Stimulated activated CD4-positive, alpha-beta T cell treated with anti-CD3 and anti-CD28 coated beads, Interleukin-2, amount 100 ng/mL, for 48 hours (primary cell): ENCODE measurements at places on chromosomes 11 and 22.

GRCh38 chr22:27719036-27719347, 82.6 kb downstream of the MN1 start:
- no peak for DNase-seq

- no peak for DNase-seq
Observed at GRCh38 chr22:20785415-20785814, 11.5 kb downstream of the SERPIND1 start.

DNA sequence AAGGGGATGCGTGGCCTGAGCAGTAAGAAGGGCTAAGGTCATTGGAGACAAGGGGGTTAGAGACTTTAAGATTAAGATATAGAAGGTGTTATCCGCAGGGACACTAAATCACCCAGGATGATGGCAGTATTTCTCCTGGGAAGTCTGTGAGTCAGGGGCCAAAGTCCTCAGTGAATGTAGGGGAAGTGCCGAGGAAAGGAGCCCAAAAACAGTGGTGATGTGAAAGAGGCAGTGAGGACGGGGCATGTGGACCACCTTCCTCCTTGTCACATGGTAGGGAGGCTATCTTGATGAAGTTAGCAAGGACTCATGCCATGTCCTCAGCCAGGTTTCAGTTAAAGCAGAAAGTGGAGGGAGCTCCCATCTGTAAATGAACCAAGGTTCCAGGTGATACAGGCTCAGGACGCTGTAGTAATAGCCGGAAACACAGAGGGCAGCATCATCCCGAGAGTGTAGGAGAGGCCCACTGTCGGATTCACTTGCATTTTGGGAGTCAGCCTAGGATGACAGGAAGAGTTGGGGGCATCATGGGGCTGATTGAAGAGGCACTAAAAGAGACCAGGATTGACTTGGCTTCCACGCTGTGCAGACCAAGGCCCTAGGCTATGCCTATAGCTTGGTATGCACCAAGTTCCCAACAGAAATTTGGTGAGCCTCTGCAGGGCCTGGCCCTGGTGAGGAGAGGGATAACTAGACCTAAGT, 33.5 kb downstream of the WEE1 start:
- no peak for DNase-seq

DNA sequence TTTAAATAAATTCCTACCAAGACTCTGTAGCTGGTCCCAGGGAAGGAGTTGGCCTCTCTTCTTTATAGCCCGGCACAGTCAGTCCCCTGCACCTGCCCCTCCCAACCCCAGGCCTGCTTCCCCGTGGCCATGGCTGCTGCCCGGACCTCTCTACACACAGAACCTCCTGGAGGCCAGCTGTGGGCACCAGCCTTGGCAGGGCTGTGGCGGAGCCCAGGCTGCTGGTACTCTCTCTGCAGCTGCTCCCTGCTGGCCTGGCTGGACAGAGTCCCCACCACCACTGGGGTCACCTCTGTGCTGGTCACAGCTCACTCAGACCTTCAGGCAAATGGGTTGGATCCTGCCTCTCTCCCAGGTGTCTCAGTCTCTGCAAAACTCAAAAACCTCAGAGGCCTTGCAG, 69.3 kb downstream of the LRP5 start:
- no peak for DNase-seq

GRCh38 chr11:8706673-8707432, 24.3 kb downstream of the RPL27A start:
- DNase-seq: no peak

DNA sequence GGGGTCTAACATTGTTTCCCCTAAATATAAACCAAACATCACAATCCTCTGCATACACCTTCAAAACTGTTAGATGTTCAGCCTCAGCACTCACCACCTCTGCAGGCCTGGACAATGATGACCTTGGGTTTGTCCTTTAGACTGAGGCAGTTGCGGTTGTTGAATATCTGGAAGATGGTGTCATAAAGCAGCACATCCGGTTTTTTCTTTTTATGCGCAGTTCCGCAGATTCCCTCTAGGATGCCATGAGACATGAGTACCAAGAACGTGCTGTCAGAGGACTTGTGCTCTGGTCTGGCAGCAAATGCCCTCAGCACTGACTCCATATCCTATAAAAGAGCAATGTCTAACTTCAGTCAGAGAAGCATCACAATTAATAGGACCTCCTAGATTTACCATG, 22.8 kb downstream of the CASP5 start:
- no peak for DNase-seq

GRCh38 chr11:110335358-110335757, 38.9 kb upstream of the RDX start:
- no peak for DNase-seq

DNA sequence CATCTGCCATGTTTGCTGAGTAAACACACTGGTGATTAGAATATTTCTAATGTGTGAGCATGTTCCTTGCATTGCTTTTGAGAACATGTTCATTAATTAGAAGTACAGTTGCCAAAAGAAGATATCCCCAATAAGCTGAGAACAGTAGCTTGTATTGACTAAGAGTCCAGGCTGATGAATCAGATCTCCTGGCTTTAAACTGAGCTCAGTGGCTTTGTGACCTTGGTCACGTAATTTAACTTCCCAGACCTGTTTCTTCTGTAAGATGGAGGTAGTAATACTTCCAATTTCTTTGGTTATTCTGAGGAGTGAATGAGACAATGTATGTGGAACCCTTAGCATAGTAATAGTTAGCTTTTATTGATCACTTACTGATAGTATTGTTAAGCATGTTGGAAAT, 61.9 kb downstream of the CYB5R2 start:
- DNase-seq: no peak

DNA sequence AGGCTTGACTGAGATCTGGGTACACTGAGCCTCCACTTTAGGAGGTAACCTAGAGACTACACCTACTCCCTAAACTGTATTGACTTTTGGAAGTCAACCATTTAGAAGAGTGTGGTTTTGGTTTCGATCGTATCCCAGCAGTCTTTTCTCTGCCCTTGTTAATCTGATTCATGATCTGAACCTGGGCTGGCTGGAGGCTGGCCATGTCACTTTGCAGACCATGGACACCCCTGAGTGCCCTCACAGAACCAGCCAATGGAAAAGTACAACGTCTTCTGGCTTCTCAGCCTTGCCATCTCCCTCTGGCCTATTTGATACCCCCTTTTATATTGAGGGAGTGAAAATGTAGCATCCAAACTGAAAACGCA, 10.8 kb downstream of the EHF start:
- no peak for DNase-seq

GRCh38 chr11:44621140-44621681, 55.7 kb downstream of the CD82 start:
- peak; percentile 65 for DNase-seq

DNA sequence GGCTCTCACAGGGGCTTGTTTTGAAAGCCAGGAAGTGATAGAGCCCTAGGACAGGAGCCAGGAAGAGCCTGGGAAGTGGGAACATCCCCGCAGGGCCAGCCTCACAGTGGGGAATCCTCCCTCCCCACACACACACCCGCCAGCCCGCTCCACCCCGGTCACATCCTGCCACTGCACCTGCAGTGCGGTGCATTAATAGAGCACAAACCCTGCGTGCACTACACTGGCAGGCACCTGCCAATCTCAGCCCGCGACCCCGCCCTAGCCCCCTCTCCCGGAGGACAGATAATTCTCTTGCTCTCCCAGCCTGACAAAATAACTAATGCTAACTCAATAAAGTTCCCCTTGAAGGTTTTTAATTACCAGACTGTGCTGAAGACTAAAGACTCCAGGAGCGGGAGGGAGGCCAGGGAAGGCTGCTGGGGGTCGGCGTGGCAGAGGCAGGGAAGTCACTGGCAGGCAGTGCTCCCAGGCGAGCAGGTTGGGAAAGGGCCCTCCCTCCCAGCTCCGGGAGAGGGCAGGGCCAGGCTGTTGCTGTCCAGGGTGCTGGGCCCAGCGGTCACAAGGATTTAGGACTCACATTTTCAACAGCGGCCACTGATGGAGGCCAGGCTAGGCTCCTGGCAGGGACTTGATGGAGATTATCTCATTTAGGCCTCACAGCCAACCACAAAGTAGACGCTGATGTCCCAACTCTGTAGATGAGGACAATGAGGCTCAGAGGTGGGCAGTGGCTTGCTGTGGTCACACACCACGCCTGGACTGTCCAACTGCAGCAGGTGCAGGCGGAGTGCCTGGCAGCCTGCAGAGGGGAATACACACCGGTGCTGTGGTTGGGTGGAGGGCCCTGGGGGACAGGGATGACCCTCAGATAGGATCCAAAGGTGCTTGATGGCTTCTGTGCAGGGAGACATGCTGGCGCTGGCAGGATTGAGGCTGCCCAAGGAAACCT, 23.9 kb upstream of the TCF20 start:
- no peak for DNase-seq

- DNase-seq: no peak
Observed at GRCh38 chr22:40479126-40479800, 108.9 kb downstream of the SGSM3 start.

- DNase-seq: no peak
Observed at GRCh38 chr11:20518323-20518834, 81.0 kb upstream of the SLC6A5 start.

GRCh38 chr11:126046570-126047195, 16.0 kb downstream of the CDON start:
- DNase-seq: no peak

DNA sequence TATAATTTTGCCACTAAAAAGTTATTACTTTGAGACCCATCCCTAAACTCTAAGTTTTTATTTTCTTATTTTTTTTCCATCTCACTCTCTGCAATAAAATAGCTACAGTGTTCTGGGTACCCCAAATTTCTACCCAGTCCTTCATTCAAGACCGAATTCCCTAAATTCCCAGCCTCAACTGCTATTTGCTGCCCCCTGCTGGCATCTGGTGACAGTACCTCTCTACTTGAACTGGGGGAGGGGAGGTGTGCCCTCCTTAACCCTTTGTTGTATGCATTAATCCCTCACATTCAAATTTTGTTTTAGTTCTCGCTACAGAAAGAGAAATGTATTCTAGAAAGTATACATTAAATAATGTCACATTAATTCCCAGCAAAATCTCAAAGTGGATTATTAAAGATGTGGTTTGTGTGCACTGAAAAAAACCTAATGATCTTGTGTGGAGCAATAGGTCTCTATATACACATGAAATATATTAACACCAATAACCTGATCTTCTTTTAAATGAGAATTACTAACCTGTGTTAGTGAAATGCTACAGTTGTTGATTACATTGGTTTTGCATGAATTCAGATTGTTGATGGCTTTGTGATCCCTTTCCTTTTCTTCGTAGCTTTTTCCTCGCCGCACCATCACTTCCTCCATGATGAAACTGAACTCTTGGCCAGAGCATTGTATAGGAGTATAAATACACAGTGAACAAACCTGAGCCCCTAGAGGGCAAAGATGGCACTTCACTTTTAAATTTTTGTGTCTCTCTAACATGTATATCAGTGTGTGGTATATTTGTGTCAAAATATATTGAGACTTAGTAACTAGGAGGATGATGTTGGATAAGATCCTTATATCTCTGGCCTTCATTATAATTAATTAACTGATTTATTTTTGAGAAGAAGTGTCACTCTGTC, 590.0 kb downstream of the METTL15 start:
- DNase-seq: peak; percentile 21

GRCh38 chr22:48957311-48957986, 870.2 kb downstream of the BRD1 start:
- DNase-seq: no peak

- no peak for DNase-seq
Observed at GRCh38 chr22:37403267-37403960, 23.9 kb downstream of the ELFN2 start.

GRCh38 chr11:95734009-95734572, 55.5 kb downstream of the FAM76B start:
- DNase-seq: no peak

DNA sequence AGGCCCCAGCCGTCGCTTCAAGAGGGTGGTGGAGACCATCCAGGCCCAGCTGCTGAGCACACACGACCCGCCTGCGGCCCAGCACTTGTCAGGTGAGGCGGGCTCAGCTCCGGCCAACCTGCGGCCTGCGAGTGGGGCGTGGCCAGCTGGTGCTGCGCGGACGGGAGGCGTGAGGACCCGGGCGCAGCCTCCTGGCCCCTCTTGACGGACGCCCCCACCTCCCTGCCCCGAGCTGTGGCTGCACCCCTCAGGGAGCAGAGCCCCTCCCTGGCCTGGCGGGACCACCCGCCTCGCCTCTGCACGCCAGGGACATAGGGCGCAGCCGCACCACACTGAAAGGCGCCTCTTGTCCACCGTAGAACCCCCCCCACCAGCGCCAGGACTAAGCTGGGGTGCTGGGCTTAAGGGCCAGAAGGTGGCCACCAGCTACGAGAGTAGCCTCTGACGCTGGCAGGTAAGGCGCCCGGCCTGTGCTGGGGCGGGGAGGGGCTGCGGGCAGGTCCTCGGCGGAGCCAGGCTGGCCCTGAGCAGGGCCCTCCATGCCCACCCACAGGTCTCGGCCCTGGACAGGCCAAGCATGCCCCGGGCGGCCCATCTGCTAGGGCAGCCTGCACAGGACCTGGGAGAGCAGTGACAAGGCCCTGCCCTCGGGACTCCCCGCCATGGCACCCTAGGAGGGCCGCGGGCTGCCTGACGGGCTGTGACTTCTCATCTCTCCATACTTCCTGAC, 29.8 kb downstream of the MOB2 start:
- no peak for DNase-seq

DNA sequence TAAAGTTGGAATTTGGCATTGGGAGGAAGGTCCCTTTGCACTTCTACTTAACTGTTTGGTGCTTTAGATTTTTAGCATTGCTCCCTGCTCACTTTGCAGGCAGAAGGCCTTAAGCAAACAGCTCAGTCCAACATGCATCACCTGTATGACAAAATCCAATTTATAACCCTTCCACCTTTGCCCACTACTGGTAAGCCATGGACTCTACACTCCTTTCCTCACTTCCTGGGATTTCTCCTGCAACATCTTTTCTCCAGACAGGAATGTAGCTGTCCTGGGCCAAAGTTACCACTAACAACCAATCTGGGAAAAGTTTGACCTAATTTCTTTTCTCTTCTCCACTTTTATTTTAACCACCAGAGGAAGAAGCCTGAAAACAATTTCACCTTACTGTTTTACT, 1.8 kb upstream of the OR2D2 start:
- DNase-seq: no peak

DNA sequence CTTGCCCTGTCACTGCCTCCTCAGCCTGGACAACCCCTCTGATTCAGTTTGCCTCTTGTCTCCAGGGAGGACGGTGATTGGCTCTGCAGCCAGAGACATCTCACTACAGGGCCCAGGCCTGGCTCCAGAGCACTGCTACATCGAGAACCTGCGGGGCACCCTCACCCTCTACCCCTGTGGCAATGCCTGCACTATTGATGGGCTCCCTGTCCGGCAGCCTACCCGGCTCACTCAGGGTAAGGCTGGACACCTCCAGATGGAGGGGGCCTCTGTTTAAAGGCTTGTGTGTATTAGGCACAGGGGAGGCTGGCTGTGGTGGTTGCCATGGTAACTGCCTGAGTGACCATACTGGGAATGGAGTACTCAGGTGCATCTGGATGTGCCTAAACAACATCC, 8.6 kb downstream of the PHLDB1 start:
- no peak for DNase-seq
